Kidney tubule cell (primary cell): ENCODE measurements at places on chromosomes 2 and 18.

- peak; percentile 42 for DNase-seq
These were observed 183.8 kb upstream of the STON1 start for GRCh38 chr2:48346124-48346536.

- no peak for DNase-seq
These were observed 1.4 kb downstream of the AKAIN1 start for GRCh38 chr18:5195656-5196055.

DNA sequence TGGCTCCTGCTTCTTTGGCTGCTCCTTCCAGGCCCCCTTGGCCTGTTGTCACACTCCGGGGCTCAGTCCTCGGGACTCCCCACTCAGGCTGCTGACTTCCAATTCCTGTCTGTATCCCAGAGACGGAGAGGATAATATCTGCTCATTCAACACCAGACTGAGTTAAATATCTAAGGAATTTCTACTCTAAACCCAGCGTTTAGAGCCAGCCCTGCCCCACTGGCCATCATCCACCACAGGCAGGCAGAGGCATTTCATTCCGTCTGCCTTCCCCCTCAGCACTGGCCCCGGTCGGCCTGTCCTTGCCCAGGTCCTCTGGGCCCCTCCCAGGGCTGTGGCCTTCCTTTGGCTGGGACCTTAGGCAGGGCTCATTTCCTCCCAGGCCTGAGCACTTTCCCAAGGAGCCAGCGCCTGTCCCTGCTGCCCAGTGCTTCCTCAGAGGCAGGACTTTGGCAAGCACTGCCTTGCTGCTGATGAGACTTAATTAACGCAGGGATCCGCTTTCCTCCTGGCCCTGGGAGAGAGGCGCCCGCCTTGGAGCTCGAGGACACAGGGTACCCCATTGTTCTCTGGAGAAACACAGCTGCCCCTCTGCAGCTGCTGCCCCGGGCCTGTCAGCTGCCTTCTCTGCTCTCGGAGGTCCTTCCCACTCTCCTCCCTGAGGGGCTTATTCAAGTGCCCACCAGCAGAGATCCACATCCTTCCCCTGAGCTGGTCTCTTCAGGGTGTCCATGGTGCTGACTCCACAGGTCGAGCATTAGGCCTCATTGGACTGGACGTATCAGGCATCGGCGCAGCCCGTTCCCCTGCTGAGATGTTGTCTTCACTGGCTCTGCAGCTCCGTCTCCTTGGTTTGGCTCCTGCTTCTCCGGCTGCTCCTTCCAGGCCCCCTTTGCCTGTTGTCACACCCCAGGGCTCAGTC is 42.8 kb downstream of the ATOH8 start:
- no peak for DNase-seq

- DNase-seq, result peak; percentile 15
These were observed 58.8 kb downstream of the BAZ2B start for GRCh38 chr2:159557437-159558034.

- peak; percentile 2 for DNase-seq
These were observed 563.4 kb downstream of the LRRTM4 start for GRCh38 chr2:76958749-76959148.

DNA sequence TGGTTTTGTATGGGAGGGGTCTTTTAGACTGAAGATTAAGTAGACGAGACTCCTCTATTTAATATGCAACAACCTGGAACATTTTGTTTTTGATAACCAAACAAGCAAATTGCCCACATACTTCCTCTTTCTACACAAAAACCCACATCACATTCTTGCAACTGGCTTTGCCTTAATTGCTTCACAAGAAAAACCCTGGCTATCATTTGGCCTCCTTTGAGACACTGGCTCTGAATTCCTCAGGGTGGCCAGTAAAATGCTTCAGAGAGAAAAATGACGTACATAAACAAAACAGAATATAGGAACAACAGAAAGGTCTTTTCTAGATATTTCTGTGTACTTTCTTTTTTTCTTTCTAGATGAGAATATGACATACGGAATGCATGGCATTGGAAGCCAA is 103.0 kb downstream of the TRIB2 start:
- DNase-seq, result no peak

GRCh38 chr18:73214970-73215369 is 347.2 kb upstream of the NETO1 start:
- no peak for DNase-seq

DNA sequence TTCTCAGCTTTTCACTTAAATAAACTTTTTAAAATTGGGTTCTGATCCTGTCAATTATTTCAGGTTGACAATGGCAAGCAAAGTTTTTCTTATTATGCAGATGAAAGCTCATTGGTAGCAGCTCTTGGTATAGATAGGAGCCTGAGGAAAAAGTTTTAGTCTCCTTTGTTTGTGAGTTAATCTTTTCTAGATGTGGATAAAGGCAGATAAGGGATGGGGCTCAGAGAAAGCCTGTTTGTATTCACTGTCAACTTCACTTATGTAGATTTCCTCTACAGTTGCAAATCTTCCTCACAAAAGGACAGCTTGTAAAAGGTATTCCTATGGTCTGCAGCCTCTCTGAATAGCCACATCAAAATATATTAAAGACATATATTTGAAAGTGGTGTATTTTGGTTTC is 224.5 kb upstream of the SPOPL start:
- no peak for DNase-seq

- no peak for DNase-seq
These were observed 66.6 kb downstream of the ADNP2 start for GRCh38 chr18:80175451-80176204.

DNA sequence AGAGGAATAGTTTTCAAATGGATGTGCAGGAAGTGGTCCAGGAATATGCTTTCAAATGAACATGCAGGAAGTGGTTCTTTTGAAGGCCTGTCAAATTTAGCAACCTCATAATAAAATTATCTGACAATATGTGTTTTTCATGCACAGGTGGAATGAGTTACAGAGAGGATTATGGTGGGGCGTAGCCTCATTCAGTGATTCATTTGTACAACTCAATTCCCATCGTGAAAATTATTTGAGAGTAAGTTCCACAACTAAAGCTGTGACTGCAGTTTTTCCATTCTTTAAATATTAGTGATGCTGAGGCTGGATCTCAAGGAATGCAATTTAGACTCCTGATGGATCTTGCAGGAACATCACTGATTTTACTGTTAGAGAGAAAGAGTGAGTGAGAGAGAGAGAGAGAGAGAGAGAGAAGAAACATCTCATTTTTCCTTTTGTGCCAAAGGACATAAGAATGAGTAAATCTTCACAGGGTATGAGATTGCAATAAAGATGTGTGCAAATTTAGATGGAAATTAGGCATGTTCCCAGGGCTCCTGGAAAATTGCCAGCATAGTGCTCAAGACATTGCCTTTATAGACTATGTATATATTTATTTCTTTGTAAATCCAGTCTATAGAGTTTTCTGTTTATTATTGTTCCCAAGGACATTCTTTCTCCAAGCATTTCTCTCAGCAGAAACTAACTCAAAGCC is 394.9 kb upstream of the ZEB2 start:
- no peak for DNase-seq

- DNase-seq, result no peak
These were observed 169.6 kb upstream of the HDAC4 start for GRCh38 chr2:239570216-239570925.

- DNase-seq, result no peak
These were observed 60.1 kb downstream of the ITGB6 start for GRCh38 chr2:160139991-160140390.

DNA sequence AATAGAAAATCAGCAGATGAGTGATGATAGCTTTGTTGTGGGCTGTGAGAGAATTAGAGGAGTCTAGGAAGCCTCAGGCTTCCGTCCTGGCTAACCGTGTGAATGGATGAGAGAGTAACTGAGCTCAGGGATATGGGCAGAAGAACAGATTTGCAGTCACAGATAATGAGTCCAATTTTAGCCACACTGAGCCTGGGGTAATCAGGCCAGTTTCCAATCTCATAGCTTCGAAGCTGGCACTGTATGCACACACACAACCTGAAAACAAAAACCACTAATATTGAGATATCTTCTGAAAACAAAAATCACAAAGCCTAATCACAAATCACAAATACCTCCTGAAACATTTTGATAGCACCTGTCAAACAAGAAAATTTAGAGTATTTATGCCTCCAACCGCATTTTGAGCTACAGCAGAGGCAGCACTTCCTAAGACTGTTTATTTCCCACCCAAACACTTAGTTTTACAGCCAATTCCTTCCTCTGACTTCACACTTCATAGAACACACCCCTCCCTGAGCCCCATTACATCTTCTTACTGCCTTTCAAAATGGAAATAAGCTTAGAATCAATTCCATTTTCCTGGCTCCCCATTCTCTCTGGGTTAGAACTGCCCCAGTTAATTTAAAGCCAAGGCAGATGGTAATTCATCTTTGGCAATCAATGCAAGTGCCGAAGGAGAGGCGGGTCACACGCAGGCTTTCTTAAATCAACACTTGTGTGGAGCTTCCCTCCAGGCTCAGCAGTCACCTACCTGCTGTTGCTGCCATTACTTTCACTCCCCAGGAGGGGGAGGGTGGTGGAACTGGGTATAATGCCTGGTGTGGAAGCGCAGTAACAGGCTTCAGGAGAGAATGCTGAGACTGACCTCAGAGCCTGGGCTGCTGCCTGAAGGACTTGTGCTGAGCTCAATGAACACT is 18.9 kb downstream of the TTR start:
- DNase-seq, result peak; percentile 41

DNA sequence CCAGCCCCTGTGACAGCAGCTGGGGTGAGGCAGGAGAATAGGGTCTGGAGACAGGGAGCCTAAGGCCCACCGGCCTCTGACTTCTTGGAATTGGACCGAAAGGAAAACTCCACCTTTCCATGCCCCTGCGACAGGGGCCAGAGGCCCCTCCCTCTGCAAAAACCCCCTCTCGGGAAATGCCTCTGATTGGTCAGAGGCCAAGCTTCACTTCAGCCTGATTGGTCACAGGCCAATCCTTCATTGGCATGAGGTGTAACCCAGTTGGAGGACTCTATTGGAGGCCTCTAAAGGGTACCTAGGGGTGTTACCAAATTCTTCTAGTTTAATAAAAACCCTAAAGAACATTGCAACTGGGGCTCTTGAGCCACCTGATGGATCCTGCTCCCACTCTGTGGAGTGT is 5.7 kb upstream of the ACKR3 start:
- no peak for DNase-seq

GRCh38 chr18:46601141-46601805 is 55.7 kb downstream of the LOXHD1 start:
- no peak for DNase-seq

GRCh38 chr2:98156304-98156703 is 69.3 kb downstream of the VWA3B start:
- no peak for DNase-seq

DNA sequence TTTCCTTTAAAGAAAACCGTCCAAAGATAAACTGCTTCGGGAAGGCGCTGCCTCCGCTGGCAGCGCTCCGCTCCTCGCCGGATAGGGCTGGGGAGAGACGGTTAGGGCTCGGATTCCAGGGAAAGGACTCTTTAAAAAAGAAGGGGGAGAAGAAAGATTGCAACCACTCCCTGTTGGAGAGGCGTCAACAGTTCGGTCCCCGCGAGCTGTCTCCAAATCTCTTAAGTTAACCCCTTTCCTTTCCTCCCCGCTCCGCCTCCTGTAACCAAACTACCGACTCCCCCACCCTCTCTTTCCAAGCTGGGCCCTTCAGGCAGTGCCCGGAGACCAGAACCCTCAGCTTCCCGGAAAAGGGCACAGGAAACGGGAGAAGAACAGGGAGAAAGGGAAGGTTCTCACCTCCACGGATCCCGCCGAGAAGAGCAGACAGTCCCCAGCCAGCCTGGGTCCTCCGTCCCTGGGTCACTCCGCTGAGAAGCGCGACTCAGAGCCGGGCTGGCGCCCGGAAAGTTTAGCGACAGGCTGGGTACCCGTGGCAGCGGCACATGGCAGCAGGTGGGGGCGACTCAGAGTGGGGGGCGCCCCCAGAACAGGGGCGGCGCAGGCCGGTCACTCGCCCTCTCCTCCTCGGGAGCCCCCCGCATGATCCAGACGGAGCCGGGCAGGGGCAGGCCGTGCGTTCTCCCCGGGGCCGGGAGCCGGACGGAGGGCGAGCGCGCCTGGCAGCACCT is 675 bp downstream of the FZD5 start:
- DNase-seq, result peak; percentile 63

- DNase-seq, result no peak
These were observed 458.5 kb upstream of the SALL3 start for GRCh38 chr18:78521136-78521535.

DNA sequence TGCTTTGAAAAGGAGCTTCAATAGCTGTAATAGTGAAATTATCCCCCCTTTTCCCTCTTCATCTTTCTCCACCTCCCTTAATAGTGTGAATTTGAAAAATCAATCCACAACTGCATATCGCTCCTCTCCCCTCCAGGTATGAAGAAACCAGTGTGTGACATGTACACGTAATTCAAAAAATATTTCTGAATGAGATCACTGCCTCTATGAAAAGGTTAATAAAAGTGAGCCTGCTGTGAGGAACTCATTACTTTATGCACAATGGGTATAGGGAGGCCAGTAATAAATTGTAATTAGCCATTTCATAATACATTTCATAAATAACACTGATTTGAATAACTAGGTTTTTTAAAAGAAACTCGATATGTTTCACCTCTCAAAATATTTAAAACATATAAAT is 209.0 kb upstream of the KYNU start:
- no peak for DNase-seq

- DNase-seq, result peak; percentile 99
These were observed at the start of gene PDCL3 for GRCh38 chr2:100562613-100563406. Gene PDCL3, plus strand, starts transcription at chr2:100562993. Its CDS starts 75 bp downstream, at chr2:100563068.

GRCh38 chr18:12079491-12080237 is 14.0 kb upstream of the ANKRD62 start:
- peak; percentile 48 for DNase-seq

GRCh38 chr2:179218848-179219594 is 45.6 kb downstream of the SESTD1 start:
- peak; percentile 75 for DNase-seq

GRCh38 chr2:173349287-173349686 is 5.4 kb upstream of the CDCA7 start:
- DNase-seq, result no peak

DNA sequence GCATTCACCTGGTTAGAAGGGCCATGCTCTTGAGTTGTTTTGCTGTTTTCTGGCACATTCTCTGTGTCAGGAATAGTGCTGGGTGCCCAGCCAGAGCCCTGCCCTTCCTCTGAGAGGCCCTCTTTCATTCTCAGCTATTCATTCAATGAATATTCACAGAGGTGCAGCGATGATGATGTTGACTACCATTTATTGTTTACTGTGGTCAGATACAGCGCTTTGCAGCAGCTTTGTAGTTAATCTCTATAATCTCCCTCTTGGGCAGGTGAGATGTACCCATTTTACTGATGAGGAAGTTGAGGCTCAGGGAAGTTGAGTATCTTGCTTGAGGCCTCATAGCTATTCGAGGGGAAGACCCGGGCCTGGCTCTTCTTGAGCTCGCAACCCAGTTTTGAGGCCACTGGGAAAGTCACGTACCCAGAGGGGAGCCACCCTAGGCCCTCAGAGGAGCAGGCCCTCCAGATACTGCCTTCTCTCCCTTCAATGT is 9.9 kb downstream of the INHBB start:
- DNase-seq, result no peak
